Hematopoietic multipotent progenitor cell treated with erythropoietin and hydrocortisone succinate and interleukin-3 and kit ligand, for 6 days (in vitro differentiated cells): ENCODE measurements at places on chromosomes 4 and X.

GRCh38 chr4:16674082-16674481, 224.4 kb downstream of the LDB2 start:
- no peak for DNase-seq

- no peak for DNase-seq
These were observed 1753.2 kb upstream of the PCDH7 start for GRCh38 chr4:28966982-28967381.

DNA sequence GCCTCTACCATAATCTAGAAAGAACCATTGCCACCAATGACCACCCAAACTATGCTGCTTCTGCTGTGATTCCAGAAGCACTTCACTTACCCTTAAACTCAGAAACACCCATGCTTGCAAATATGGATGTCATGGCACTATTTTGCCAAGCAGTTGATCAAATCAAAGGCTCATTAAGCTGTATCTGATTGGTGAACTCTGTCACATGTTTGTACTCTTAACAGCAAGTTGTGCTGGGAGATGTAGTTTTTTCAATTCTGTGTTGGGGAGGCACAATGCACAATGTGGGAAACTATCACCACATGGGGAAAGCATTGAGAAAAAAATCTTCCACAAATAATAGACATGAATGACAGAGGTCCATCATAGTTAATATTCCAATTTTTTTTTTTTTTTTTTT, 19.2 kb upstream of the SPCS3 start:
- DNase-seq, result no peak

GRCh38 chr4:70712604-70713452, 8.9 kb upstream of the RUFY3 start:
- DNase-seq, result no peak

- DNase-seq, result peak; percentile 54
These were observed 4.8 kb downstream of the THOC2 start for GRCh38 chrX:123728016-123728415.

GRCh38 chr4:170736710-170737109, 647.0 kb upstream of the AADAT start:
- DNase-seq, result no peak

- DNase-seq, result no peak
These were observed 1.8 kb downstream of the USP11 start for GRCh38 chrX:47234583-47234982.

DNA sequence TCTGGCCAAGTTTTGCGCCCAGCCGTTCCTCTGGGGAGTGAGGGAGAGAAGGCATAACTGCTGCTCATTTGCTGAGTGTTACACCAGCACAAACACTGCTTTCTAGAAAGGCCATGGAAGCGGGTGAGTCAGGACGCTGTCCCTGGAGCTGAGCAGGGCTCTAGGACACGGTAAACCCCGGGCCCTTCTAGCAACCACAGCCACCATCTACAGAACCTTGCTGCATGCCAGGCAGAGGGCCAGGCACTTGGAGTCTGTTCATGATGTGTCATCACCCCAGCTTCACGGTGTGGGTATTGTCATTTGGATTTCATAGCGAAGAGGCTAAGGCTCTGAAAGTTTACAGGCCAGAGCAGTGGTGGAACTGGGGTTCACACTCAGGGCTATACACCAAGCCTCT, 31.8 kb upstream of the C4orf50 start:
- no peak for DNase-seq

DNA sequence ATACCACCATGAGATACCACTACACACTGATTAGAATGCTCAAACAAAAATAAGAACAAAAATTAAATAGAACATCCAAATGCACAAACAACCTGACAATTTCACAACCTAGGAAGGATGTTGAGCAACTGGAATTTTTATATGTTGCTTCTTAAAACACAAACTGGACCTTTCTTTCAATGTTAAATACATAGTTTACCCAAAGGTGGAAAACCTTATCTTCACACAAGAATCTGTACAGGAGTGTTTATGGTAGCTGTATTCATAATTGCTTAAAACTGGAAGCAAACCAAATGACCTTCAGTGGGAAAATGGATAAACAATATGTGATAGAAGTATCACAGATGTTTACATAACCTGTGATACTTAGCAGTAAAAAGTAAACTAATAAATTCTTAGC, 573.8 kb downstream of the MAGEB5 start:
- DNase-seq, result no peak

- no peak for DNase-seq
These were observed 26.6 kb upstream of the IRF2 start for GRCh38 chr4:184500748-184501589.

DNA sequence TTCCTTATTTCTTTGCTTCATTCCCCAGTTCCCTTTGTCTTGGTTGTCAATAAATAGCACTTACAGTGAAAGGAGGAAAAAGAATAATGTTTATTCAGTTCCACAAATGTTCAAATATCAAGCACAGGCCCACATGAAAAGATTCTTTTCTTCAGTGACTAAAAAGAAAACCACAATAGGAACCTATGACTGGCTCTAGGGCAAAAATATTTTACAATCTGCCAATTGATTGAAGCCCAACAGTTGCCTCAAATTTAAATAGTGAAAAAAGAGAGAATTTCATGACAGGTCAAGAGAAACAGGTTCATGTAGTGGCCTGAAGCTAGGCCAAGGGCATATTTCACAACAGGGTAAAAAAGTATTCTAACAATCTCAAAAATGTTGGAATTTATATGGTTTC, 553.8 kb downstream of the CENPC start:
- no peak for DNase-seq

- DNase-seq, result no peak
These were observed 47.6 kb downstream of the MID1IP1 start for GRCh38 chrX:38848671-38849455.

DNA sequence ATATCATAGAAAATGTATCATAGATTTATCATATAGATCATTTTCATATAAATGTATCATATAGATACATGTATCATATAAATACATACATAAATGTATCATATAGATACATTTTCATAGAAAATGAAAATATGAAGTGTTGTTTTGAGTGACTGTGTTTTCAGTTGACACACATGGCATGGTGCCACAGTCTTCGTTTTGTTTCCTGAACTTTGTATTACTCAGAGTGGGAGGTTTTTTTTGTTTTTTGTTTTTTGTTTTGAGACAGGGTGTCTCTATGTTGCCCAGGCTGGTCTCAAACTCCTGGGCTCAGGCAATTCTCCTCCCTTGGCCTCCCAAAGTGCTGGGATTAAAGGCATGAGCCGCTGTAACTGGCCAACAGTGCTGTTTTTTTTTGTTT, 3.9 kb downstream of the RBM10 start:
- DNase-seq, result no peak

- DNase-seq, result no peak
These were observed 86.3 kb upstream of the CLDN34 start for GRCh38 chrX:9880870-9881269.

- peak; percentile 13 for DNase-seq
These were observed 94.2 kb downstream of the CXCL13 start for GRCh38 chr4:77699731-77700210.

DNA sequence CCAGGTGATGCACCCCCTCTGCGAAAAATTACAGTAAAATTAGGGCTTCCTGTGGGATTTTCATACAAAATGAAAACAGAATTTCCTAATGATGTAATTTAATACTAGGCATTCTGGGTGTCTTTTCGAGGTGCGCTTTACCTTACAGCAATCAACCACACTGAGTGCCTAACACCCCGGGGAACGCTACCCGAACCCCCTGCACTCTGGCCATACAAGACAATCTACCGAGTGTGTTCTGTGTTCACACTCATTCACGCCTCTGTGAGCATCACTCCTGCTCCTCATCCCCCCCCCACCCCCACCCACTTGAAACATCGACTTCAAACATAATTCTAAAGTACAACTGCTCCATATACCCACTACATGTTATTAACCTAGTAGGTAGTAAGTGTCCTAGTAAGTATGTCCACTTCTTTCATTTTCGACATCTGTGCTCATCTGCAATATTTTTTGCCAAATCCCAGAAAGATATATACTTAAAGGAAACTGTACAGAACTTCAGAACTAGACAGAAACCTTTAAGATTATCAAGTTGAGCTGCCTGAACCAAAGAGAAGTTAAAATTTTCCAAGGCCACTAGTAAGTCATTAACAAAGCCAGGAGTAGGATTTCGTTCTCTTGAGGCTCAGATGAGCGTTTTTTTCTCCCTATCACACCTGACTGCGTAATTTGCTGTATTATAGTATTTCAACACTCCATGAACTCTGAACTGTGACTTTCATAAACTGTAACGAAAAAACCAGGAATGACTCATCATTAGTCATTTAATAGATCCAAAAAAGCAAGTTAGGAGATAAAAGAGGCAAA, 80.0 kb downstream of the FAT1 start:
- DNase-seq, result no peak

GRCh38 chrX:115939636-115940160, 230.8 kb upstream of the AGTR2 start:
- DNase-seq, result no peak

GRCh38 chr4:10096201-10096977, 20.2 kb downstream of the WDR1 start:
- peak; percentile 93 for DNase-seq

GRCh38 chr4:58166490-58166889, 1056.3 kb upstream of the IGFBP7 start:
- DNase-seq, result no peak

GRCh38 chr4:85476381-85476780, 1.4 kb downstream of the ARHGAP24 start:
- DNase-seq, result no peak

- DNase-seq, result no peak
These were observed 41.6 kb upstream of the EDA2R start for GRCh38 chrX:66680451-66680850.

DNA sequence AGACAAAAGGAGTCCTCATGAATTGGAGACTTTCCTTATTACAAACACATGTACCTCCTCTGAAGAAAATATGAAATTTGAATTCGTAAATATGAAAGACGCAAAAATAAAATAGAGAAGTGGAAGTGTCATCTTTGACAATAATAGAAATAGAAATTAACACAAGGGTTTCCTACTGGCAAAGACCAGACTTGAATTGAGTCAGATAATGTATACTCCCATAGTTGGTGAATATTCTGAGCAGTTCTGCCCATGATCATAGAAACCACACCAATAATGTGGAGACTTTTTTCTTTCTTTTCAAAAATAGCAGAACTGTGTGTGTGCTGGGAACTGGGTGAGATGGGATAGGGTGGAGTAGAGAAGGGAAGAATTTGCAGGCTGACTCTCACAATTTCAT, 277.7 kb upstream of the TET2 start:
- DNase-seq, result no peak

- DNase-seq, result no peak
These were observed 28.2 kb upstream of the SPARCL1 start for GRCh38 chr4:87557348-87557747.

DNA sequence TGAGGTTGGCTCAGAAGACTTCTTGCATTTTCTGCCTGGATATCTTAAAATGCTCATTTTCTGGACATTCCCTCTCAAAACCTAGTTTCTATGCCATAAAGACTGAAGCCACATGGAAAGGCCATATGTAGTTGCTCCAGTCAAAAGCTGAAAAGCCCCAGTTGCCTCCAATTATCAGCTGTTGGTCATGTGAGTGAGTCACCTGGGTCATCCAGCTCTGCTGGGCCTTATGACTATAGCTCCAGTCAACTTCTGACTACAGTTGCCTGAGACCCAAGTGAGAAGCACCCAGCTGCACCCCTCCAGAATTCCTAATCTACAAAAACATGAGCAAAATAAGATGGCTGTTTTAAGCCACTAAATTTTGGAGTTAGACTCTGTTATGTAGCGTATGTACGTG, 41.9 kb downstream of the HELQ start:
- no peak for DNase-seq

DNA sequence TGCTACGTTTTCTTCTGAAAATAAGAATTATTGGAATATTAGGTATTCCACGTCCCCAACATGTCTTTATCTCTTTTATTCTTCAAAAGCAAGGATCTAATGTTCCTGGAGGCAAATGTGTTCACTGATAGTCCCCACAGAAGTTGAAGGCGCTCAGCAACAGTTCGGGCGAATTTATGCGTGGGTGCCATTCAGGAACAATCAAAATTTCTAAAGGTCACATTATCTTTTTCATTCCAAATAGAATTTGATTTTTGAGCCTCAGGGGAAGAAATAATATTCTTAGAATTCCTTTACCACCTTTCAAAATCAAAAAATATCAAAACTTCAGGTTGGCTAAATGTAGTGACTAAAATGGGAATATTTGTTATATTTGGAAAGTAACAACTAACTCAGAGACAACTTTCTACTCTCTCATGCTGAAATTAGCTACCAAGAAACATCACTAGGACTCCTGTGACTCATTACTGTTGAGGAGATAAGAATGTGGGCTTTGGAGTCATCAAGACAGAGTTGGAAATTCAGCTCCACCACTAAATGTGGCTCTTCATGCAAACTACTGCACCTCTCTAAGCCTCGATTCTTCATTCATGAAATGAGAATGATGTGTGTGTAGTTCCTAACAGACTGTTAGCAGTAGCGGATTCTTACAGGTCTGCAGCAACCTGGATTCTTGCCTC, 72.3 kb upstream of the KIT start:
- DNase-seq, result peak; percentile 84

DNA sequence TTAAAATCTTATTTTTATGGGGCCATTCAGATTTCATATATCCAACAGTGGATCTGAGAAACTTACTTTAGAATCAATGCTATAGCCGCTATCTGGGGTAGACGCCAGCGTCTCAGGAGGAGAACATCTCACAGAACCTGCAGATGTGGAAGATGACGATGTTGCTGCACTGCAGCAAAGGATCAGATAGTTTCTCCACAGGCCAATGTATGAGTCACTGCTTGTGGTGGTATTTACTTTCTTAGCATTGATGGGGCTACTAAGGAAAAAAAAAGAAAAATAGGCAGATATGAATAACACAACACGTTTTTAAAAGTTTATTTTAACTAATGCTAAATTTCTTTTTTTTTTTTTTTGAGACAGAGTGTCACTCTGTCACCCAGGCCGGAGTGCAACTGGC, 85.9 kb downstream of the ZAR1 start:
- DNase-seq, result no peak

DNA sequence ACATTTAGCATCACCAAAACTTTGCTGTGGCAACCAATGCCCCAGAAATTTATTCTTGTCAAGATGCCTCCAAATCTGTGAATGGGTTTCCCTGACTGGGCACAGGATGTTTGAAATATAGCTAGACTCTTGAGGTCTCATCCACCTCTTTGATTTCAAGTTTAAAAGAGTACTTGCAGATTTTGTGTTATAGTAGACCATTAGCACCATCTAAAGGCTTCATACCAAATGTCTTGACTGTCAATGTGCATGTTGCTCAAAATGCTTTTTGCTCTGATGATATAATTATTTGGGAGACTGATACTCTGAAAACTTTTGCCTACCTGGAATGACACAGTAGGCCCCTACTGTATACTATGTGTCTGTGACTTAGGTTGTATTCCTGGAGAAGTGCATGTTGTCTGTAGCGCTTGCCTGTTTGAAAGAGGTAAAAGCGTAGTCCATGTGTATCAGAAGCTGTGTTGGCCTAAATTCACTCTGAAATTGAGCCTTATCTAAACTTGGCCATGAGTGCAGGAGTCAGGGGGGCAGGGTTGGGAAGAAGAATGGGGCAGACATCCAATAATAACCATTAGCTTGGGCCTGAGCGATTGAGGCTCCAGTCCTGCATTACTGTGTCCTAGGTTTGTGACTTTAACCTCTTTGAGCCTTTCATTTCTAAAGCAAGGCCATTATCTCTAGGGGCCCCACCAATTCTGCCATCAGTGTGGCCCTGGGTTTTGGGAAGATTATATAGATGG, 33.8 kb downstream of the NDP start:
- no peak for DNase-seq
